D721Med (cell line): ENCODE measurements at places on chromosomes 16 and 17.

DNA sequence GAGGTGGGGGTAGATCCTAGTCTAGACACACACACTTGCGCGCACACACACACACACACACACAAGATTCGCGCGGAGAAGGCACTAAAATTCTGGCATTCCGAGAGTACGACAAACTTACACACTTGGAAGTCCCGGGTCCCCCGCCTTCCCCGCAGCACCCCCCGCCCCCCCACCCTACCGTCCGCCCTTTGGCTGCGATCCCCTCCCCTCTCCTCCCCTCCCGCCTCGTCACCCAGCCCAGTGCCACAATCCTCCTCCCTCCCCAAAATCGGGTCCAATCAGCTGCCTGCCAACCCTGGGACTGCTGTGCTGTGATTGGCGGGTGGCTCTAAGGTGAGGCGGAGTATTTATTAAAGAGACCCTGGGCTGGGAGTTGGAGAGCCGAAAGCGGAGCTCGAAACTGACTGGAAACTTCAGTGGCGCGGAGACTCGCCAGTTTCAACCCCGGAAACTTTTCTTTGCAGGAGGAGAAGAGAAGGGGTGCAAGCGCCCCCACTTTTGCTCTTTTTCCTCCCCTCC lies at the start of gene SOX9:
SOX9 (plus strand) TSS at position 379 of the 522 bp plus-strand sequence. CDS start 372 bp downstream, outside the sequence.
- DNase-seq, result no peak

GRCh38 chr16:21222495-21223337 lies 10.8 kb upstream of the ANKS4B start:
- no peak for DNase-seq

- no peak for DNase-seq
Observed at GRCh38 chr17:7502987-7503386, 18.8 kb downstream of the POLR2A start.

DNA sequence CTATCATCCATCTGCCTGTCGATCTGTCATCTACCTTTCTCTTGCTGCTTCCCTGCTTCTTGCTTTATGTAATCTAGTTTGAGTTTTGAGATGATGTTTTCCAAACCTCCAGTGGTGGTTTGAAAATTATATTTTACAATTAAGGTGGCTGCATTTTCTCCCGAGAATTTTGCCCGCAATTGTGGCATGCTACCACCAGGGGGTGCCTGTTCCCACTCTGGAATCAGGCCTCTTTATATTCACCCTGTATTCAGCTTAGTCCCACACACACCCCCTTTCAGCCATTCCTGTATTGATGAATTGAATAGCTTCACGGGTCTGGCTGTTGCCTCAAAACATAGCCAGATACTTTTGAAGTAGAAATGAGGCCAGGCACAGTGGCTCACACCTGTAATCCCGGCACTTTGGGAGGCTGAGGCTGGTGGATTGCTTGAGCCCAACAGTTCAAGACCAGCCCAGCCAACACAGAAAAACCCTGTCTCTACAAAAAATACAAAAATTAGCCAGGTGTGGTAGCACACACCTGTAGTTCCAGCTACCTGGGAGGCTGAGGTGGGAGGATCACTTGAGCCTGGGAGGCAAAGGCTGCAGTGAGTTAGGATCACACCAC lies 3.2 kb downstream of the PRSS22 start:
- DNase-seq, result no peak

GRCh38 chr16:47528431-47528830 lies 67.3 kb downstream of the PHKB start:
- DNase-seq, result no peak

- DNase-seq, result no peak
Observed at GRCh38 chr16:50501251-50501650, 46.9 kb upstream of the NKD1 start.

GRCh38 chr17:48074322-48075081 lies 26.3 kb downstream of the NFE2L1 start:
- DNase-seq, result no peak

- DNase-seq, result no peak
Observed at GRCh38 chr17:67729903-67730302, 12.2 kb downstream of the NOL11 start.

DNA sequence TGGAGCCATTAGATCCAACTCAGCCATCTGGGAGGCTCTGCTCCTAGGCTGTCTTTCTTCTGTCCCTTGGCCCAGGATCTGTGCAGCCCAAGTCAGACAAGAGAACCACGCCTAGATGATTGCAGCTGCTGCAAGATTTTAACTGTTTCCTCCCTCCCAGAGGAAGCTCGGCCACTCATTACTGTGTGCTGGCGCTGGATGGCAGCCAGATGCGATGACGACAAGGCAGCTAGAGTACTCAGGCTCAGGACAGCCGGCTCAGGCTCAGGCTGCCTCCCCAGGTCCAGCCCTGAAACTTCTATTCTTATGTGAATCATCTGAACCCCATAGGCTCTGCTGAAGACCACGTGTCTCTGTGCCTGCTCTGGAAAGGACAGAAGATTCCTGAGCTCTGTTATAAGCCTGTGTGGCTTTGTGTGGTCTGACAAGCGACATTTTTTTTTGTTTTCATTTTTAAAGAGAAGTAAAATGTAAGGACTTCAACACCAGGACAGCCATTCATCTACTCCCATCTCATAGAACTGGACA lies 32.1 kb upstream of the FBXW10B start:
- no peak for DNase-seq

GRCh38 chr16:1871974-1872635 lies at the start of gene MEIOB:
Gene MEIOB, minus strand, starts transcription at chr16:1872164. Its CDS starts 3,989 bp downstream, at chr16:1868175.
- no peak for DNase-seq

- no peak for DNase-seq
Observed at GRCh38 chr16:71526111-71526631, at the start of gene CHST4. Gene CHST4, plus strand, starts transcription at chr16:71526426. Its CDS starts 10,252 bp downstream, at chr16:71536678.

DNA sequence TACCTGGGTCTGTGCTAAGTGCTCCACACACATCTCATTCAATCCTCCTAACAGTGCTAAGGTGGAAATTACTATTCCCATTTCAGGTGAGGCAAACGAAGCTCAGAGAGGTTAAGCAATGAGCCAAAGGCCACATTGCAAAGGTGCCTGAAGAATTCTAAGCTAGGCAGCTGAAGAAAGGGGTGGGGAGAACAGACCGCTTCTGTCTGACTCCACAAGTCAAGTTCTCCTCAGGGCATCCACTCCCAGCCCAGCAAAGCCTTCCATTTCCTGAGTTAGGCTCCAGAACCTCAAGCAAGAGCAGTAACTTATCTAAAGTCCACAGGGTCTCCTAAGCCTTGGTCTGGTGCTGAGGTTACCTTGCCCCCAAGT lies 27.0 kb upstream of the MRPS23 start:
- DNase-seq, result no peak

DNA sequence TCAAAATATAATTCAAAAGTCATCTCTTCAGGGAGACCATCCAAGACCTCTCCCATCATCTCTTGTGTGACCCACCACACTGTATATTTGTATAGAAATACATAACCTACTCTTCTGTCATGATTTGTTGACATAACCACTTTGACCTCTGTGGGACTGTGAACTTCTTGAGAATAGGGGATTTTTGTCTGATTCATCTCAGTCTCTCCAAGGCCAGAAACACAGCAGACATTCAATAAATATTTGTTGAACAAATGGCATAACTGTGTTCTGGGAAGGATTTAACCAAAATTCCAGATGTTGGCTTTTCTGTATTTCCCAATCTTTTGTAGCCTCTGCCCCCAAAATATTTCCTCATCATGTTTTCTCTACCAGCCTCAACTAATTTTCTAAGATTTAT lies 169.7 kb downstream of the CDH11 start:
- no peak for DNase-seq

DNA sequence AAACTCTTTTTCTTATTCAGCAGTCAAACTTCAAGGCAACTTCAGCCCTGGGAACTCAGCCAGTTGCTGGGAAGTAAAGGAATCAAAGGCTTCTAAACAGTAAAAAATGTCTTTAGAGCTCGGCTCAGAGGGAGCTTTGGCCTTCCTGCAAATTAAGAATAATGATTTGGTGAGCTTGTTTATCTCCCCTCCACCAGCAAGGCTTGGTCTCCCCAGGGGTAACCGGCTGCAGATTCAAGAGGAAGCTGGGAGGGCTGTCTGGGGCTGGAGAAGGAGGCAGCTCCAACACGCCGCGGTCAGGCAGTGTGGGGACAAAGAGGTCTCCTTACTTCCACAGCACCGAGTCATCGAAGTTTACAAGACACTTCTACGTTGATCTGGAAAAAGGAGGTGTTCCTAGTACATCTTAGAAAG lies 17.7 kb upstream of the DOC2B start:
- DNase-seq, result no peak

DNA sequence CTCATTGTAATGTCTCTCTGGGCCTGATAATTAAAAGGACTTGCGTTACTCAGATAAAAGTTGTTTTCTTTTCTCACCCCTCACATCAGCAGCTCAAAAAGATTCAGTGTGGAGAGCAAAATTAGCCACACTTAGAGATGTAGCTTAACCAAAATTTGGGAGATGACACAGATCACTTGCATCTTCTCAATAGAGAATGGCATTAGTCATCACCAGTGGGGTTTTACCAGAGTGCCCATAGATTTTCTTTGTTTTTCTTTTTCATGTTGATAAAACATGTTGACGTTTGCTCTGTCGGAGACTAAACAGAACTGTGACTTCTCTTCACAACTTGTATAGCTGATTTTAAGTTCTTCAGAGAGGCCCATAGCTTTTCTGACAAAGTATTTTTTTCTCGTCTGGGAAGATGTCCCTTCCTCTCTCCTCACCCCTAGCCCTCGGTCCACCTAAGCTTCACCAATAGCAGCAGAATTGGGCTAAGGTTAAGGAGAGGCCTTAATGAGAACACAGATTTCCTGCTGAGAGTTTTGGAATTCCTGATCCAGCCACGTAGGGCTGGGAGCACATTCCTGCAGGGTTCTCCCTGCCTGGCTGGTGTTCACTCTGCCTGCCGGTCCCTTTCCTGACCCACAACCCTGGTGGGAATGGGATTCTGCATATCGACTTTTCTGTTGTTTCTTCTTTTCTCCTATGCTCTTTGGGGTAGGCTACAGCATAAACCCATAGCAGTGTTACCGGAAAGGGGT lies 92.6 kb downstream of the CACNG3 start:
- no peak for DNase-seq

DNA sequence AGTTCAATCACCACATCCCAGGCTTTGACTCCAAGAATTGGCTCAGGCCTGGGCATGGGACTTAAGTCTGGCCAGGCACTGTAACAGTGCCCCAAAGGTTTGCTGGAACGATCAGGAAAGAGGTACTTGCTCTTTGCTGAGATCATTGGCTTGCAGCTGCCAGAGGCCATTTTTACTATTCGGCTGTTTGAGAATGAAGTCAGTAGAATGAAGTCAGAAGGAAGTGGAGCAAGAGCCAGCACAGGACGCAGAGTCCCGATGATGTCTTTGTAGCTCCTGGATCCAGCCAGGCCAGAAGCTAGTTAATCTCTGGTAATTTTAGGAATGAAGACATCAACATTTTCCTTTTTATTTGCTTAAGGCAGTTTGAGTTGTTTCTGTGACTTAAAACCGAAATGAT lies 195.5 kb downstream of the RAB11FIP4 start:
- DNase-seq, result no peak

DNA sequence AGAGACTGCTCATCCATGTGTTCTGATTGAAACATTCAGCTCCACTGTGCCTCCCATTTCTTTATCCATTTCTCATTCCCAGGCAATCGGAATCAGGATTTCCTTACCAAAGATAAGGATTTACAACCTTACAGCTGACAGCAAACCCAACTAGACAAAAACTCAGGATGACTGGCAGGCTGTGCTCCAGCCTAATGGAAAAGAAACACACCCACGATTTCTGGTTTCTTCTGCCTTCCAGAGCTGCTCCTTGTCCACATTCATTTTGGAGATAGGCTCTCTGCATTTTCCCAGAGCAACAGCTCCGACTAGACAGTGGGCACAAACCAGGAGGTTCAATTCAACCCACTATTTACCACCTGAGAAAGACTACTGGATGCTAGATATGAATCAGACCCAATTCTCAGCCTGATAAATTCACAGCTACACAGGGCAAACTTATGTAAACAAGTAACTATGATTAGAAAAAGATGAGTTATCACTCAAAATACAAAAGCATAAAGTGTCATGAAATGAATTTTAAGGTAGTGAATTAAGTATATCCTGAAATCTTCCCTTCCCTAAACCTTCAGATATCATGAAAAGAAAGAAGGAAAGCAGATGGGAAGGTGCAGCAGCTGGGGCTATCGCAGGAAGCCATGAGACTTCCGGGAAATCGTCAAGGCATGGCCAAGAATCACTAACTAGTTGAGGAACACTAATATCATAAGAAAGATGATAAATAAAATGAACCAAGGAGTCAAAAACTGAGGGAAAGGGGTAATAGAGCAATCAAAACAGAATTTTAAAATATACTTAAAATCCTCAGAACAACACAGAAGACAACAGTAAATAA lies 44.8 kb upstream of the CLEC18B start:
- DNase-seq, result no peak

GRCh38 chr17:75679706-75680211 lies 12.6 kb downstream of the SAP30BP start:
- DNase-seq, result no peak

GRCh38 chr16:67632415-67633172 lies 12.3 kb upstream of the CARMIL2 start:
- no peak for DNase-seq

DNA sequence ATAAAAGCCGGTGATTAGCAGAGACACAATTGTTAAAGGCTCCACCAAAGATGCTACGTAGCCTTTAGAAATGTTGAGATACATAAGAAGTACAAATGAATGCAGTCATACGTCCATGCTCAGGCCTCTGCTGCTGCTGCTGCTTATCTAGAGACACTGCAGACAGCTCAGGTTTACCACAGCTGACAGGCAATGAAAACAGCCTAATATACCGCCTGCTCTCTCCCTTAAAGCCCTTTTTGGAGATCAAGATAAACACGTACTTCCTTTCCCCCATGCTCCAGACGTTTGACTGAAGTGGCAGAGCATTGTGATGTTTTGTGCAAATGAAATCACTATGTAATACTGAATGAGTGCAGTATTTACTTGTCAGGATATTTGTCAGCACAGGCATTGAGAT lies 185.3 kb downstream of the AATF start:
- DNase-seq, result no peak

DNA sequence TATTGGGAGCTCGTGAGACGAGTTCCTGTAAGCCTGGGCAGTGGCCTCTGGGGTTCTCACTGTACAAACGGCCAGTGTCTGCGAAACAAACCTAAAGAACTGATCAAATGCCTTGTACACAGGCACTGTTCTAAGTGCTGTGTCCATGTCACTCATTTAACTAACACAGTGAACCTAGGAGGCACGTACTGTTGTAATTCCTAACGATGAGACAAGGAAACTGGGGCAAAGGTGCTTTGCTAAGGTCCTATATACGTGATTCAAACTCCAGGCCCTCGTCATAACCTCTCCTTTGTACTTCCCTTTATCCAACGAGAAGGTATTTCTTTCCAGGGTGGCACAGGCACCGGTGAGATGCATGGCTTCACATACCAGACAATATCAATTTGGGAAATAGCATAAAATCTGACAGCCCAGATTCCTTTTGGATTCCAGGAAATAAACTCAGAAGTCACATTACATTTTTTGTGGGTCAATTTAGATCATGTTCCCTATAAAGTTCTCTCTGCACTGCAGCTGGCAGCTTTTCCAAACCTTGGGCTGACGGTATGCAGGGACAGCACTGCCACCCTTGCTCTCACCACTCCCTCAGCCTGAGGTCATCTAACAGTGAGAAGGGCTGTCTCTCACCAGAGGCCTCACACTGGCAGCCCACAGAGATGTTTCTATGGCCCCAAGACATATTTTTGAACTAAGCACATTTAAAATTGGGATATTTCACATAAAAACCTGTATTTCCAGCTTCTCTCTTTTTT lies 18.3 kb downstream of the GLYR1 start:
- no peak for DNase-seq
